ENCODE measurements at places on chromosomes 11 and 22.

DNA sequence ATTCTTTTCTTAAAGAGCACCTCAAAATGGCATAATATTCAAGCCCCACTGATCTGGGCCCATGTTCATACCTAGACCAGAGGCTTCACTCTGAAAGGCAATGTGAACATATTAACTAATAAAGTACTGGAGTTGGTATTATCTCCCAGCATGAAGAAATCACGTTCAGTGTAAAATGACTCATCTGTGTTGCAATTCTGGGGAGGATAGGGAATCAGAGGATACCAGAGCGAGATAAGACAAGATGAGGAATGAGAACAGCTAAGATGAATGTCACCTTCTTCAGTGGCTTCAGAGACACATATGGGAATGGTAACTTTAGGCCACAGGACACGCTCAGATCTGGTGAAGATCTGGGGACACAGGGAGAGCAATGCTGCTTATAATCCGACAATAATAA lies 121.1 kb downstream of the NTM start:
- no peak for DNase-seq

- DNase-seq, result no peak
Measured at GRCh38 chr11:72930008-72930407, 115.8 kb downstream of the ATG16L2 start.

DNA sequence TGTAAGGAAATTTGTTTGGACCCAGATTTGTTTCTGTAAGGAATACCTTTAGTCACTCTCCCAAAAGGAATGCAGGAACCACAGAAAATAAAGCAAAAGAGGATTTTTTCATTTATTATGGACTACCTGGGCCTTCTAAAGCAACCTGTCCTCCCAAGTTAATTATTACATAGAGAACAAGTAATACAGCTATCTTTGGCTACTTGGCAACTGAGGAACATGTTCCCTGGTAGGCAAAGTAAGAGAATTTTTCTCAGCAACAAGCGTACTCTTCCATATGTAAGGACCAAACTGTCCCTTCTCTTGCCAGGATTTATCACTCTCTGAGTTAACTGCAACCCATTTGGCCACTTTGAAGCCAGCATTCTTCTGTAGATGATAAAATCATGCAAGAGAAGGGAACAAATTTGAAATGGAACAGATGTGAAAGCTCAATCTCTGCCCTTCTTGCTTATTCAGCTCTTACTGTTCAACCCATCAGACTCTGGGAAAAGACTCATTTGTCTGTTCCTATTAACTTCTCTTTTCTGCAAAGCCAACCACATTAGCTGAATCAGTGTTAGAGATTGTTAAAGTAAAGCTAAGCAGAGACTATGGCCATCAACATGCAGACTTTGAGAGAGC lies 190.2 kb downstream of the SWAP70 start:
- no peak for DNase-seq

GRCh38 chr11:27025312-27025955 lies 15.2 kb upstream of the BBOX1 start:
- DNase-seq, result no peak

DNA sequence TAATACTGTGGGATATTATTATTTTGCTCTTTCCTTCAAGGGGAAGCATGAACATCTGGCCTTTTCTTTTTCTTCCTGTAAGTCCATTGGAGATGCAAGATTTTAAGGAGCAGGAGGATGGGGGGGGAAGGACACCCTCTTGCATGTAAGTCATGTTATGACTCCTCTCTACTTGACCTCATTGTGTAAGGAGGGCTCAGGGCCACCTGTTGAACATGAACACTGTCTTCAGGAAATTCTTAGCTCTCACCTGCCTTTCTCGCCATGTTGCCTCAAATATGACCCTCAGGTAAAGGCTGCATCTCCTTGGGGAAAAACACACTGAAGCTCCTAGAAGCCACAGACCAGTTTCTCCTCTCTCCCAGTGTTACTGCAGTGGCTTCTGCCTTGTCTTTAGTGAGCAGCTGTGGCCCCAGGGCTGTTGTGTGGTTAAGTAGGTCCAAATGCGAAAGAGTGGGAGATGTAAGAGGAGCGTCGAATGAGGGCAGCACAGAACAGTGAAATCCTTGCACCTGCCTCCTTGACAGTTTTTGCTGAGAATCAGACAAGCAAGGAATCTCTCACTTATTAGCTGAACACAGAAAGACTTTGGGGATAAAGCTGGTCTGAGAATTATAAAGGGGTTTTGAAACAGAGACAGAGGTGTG lies 1.3 kb upstream of the RAG1 start:
- DNase-seq, result no peak

DNA sequence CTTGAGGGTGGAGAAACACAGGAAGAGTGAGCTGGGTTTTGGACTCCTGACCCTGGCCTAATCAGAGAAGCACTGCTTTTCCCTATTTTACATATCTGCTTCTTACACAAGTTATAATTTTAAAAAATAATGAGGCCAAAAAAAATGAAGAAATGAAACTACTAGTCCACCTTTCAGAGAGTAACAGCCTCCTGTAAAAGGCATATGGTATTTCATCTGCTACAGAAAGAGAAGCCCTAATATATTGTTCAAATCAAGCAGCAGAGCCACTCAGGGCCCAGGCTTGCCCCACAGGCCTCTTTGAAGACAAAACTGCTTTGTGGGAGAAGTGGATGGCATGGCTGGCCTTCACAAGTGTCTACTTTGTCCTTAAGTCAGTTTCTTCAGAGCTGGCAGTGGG lies 10.0 kb downstream of the DIXDC1 start:
- DNase-seq, result no peak

- no peak for DNase-seq
Measured at GRCh38 chr11:110184456-110184855, 91.3 kb downstream of the ZC3H12C start.

DNA sequence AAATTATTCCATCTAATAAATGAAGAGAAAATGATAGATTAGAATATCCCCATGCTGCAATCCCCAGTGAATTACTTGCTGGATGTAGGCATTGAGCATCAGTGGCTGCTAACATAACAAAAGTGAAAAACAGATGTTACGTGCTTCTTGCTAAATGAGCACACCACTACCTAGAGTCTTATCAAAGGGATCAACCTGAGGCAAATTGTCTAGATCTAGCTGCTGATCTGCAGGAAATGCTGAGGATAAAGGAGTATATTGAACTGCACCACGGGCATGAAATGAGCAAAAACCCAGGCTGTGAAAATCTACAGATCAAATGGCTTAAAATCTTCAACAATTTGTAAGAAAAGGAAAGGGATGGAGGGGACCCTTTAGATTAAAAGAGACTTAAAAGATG lies 45.3 kb upstream of the SCUBE2 start:
- DNase-seq, result no peak

DNA sequence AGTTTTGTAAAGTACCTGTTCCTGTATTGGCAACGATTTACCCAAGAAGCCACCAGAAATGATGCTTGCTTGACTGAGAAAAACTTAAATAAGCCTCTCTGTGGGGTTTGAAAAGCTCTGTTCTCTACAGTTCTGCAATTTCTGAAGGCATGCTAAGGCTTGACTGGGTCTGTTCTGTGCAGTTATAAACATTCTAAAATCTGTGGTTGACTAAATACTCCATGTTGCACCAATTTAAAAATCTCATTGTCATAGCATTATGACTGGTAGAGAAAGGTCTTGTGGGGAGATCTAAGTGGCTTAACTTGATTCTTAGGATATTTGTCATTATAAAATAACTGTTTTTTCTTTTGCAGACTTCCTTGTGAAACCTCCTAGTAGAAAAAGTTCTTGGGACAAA lies 73.7 kb downstream of the MTMR3 start:
- DNase-seq, result no peak

- DNase-seq, result no peak
Measured at GRCh38 chr22:32811788-32812545, 10.5 kb downstream of the TIMP3 start.

- DNase-seq, result no peak
Measured at GRCh38 chr22:35212009-35212408, 45.3 kb upstream of the HMGXB4 start.

GRCh38 chr11:125388611-125389010 lies 107.5 kb downstream of the FEZ1 start:
- no peak for DNase-seq

GRCh38 chr22:24180316-24181087 lies 785 bp upstream of the SUSD2 start:
- no peak for DNase-seq

DNA sequence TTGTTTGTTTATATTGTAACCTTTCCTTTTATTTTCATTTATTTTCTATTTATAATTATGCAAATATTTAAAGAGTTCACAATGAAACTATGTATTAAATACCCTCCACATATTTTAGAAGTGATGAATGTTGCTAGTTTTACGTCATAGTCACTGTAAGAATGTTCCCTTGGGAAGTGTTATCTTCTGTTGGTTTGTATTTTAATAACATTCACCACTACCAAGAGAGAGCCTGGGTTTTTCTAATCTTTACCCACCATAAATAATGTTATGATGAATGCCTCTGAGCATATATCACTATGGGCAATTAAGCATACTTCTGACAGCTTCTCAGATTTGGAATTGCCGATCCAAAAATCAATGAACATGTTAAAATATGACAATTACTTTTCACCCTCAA lies 80.7 kb downstream of the GGT1 start:
- DNase-seq, result no peak

GRCh38 chr11:19774329-19774728 lies 61.7 kb downstream of the NAV2 start:
- no peak for DNase-seq

DNA sequence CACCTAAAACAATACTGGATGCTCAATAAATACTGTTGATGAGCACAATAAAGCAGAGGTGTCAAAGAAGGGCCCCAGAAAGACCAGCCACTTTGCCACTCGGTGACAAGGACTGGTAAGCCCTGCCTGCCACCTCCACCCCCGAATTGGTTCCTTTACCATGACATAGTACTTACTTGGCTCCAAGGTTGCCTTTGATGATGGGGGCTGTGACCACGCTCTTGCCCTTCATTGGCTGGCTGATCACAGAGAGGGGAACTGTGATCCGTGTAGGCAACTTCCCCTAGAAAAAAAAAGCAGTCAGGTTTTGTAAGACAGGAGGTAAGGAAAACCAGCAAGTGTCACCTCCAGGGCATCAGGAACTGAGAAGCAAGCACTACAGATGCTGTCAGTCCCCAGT lies 29.7 kb downstream of the NFRKB start:
- DNase-seq, result no peak

DNA sequence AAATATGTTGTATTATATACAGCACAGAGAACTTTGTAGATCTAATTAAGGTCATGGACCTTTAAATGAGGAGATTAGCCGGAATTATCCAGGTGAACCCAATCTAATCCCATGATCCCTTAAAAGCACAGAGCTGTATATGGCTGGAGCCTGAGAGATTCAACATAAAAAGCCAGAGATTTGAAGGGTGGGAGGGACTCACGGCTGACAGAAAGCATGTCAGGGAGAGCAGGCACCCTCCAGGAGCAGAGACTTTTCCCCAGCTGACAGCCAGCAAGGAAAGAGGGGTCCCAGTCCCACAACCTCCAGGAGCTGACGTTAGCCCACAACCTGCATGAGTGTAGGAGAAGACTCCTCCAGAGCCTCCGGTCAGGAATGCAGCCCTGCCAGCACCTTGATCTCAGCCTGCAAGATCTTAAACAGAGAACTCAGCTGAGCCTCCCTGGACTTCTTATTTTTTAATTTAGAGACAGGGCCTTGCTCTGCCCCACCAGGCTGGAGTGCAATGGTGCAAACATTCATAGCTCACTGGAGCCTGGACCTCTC lies 20.0 kb upstream of the ADA2 start:
- DNase-seq, result no peak

DNA sequence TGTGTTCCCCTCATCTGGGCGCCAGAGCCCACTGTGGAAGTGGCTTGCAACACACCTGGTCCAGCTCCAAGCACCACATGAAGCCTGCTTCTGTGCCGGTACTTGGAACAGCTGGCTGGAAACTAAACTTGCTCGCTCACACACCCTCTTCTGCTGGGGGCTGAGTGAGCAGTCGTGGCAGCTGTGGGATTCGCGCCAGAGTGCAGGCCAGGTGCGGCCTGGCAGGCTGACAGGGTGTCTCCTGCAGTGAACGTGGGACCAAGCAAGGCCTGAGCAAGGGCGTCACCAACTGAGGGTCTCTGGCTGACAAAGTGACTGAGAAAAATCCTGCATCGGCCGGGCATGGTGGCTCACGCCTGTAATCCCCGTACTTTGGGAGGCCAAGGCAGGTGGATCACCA lies 15.2 kb downstream of the SMC1B start:
- DNase-seq, result no peak

DNA sequence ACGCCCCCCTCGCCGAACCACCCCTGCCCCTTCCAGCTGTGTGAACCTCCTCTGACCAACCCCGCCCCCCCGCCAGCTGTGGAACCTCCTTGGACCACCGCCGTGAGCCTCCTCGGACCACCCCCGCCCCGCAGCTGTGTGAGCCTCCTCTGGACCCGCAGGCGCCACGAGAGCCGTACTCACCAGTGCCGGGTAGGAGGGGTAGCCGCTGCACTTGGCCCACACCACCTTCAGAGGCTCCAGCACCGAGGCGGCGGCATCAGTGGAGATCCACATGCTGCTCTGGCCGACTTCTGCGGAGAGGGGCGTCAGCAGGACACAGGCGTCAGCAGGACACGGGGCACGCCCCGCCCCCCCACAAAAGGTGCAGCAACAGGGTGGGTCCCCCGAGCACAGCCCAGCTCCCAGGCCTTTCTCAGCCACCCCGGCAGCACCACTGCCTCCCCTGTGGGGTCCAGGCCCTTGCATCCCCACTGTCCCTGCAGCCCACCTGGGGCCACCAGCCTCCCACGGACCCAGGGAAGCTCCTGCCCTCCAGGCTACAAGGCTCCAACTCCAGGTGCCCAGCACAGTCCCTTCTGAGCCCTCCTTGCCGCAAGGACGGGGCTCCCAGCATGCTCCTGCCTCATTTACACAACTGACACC lies 51.7 kb downstream of the BRD1 start:
- DNase-seq, result no peak

DNA sequence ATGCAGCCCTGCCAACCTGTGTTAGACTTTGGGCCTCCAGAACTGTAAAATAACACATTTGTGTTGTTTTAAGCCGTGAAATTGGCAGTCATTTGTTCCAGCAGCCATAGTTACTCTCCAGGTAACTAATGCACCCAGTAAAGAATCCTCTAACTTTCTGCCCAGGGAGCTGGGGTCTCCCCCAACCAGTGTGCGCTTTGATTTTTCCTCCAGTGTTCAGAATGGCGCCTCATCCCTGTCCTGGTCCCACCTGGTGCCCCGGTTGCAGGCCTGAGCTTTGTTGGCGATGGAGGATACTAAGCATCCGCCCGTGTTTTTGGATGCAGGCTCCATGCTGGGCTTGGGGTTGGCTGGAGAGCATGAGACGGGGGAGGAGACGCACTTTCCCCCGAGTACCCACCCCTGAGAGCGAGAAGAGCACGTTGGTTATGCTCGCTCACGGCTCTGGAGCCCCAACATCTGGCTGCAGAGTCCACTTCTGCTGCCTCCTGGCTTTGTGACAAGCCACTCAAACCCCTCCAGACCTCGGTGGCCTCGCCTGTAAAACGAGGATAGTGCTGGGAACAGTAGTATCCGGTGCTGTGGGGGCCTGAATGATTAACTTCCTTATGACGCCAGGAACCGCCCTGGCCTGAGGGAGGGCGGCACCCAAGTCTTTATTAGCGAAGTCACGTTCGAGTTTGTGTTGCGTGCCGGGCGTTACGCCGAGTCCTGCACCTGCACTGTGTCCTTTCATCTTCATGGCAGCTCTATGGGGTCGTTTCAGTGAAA lies 25.8 kb downstream of the MRGPRD start:
- no peak for DNase-seq

GRCh38 chr11:9138612-9139579 lies 47.5 kb upstream of the SCUBE2 start:
- DNase-seq, result no peak

Data from cortex of kidney (tissue), 1 donor.